ENCODE measurements at places on chromosomes 2 and 18.

DNA sequence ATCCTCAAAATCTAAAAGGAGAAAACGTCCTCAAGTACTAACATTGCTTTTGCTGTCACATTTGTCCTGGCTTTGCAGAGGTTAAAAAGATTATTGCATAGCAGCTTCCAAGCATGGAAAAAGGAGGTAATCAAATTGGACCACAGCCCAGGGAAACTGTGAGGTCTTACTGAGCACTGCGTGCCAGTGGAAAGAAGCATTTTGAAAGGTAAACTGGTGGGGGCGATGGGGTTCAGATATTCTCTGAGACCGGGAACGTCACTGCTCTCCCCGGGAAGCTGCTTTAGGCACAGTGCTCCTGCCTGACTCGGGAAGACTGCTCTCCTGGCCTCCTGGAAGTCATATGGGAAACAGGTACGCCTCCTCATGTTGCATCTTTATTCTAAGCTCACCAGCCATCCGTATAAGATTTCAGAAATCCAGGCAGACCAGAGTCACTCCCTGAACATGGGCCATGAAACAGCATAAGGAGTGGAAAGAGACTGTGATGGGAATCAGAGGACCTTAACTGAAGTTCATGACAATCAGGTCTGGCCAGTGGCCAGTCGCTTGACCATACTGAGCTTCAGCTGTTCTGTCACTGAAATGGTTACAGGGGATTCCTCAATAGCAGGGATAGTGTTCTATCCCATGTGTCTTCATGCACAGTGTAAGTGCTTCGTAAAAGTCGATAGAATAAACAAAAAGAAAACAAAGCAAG, 284.1 kb downstream of the TRIB2 start:
- no peak for DNase-seq

DNA sequence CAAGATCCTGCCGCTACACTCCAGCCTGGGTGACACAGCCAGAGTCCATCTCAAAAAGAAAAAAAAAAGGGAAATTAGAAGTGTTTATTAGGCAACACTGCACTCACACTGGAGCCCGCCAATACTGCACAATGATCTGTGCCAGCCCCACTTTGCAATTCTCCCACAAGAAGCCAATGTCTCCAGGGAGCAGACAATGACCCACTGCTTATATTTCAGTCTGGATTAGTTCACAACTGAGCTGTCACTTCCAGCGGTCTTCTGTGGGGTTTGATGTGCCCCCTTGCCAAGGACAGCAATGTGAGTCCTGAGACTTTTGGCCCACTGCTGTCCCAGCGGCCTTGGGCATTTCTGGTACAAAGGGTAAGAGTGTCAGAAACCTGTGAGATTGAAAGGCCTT, 85.6 kb upstream of the PPM1B start:
- DNase-seq = no peak

- no peak for DNase-seq
Measured at GRCh38 chr2:25453199-25453905, 111.6 kb upstream of the DNMT3A start.

DNA sequence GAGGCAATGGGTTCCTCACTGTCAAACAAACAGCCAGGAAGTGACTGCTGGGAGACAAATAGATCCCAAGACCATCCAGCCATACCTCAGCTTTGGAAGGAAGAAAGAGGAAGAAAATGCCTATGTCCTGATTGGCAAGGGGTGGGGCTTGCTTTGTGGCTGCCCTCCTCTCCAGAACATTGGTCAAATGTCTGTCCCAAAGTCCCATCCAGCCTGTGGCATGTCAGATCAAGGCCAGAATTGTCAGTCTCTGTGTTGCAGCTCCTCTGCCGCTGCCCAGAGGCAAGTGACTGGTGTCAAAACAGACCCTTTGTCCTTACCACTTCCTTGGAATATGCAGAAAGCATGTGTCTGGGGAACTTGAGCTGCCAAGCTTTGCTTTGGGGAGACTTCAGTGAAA, 63.0 kb upstream of the SMAD2 start:
- DNase-seq = no peak

DNA sequence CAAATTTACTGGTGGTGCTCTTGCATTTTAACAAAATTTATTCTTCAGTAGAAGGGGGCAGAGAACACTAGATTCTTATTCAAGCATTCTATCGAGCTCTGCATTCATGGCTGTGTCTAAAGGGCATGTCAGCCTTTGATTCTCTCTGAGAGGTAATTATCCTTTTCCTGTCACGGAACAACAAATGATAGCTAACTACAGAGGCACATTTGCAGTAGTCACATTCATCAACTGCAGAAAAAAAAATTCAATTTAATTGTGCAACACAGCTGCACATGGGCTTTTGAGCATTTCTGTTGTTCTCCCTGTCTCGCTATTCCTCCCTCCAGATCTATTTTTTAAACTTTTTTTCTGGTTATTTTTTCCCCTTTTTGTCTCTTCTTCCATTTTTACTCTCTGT, 13.0 kb upstream of the DLX1 start:
- DNase-seq = no peak

DNA sequence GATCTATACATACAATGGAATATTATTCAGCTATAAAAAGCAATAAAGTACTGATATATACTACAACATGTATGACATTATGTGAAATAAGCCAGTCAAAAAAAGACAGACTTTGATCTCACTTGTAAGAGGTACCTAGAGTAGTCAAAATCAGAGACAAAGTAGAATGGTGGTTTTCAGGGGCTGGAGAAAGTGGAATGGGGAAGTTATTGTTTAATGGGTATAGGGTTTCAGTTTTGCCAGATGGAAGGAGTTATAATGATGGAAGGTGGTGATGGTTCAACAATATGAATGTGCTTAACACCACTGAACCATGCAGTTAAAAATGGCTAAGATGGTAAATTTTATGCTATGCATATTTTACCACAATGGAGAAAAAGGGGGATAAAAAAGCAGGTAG, 6.3 kb downstream of the COBLL1 start:
- no peak for DNase-seq

DNA sequence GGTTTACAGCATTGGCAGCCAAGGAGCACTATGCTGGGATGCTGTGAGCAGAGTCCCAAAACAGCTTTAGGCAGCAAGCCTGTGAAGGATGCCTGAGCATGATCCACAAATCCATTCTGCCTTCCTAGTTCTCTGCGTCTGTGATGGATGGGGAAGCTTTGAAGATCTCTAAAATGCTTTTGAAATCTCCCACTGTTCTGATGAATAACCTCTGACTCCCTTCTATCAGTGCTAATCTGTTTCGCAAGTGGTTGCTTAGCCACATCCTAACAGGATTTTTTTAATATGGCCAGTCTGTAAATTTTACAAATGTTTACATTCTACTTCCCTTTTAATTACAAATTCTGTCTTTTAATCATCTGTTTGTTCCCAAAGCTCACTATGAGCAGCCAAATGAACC, 319.2 kb downstream of the GULP1 start:
- DNase-seq = no peak

GRCh38 chr18:60022671-60023276, 123.0 kb downstream of the PMAIP1 start:
- no peak for DNase-seq

GRCh38 chr2:217016796-217017419, 157.0 kb upstream of the TNP1 start:
- no peak for DNase-seq

GRCh38 chr2:29270701-29271121, 155.5 kb downstream of the CLIP4 start:
- DNase-seq = peak; percentile 41

DNA sequence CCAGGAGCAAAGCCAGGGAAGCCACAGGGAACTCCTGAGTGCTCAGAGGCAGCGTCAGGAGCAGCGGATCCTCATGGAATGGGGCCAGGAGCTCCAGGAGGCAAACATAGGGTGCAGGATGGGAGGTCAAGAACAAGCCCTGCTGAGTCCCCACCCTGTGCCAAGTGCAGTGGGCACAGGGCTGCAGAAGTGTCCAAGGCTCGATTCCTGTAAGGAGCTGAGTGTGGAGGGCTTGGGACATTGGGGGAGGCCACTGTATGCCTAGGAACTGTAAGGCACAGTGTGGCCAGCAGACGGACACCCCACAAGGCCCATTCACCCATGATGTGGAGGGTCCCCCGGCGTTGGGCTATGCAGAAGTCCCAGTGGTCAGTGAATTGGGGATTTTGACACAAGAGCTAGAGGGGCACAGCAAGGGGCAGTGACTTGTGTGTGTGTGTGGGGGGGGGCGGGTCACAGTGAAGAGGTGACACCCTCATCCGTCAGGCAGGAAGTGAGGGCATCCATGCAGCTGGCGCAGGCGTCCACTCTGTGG, 55.6 kb downstream of the ACKR3 start:
- peak; percentile 47 for DNase-seq

DNA sequence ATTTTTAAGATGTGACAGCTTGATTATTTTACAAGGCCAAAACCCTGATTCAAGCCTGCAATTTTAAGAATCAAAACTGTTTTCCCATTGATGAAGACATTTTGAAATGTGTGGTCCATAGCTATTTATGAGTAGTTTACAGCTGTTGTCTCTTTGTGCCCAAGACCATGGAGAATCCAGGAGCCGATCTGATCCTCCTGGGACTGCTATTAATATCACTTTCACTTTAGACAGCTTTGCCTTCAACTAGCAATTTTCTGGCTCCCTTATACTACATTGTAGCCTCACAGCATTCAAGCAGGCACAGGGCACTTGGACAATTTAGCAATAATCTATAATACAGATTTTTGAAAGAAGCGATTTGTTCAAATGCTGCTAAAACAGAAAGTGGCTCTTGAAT, 172.9 kb downstream of the SLC8A1 start:
- DNase-seq = no peak

DNA sequence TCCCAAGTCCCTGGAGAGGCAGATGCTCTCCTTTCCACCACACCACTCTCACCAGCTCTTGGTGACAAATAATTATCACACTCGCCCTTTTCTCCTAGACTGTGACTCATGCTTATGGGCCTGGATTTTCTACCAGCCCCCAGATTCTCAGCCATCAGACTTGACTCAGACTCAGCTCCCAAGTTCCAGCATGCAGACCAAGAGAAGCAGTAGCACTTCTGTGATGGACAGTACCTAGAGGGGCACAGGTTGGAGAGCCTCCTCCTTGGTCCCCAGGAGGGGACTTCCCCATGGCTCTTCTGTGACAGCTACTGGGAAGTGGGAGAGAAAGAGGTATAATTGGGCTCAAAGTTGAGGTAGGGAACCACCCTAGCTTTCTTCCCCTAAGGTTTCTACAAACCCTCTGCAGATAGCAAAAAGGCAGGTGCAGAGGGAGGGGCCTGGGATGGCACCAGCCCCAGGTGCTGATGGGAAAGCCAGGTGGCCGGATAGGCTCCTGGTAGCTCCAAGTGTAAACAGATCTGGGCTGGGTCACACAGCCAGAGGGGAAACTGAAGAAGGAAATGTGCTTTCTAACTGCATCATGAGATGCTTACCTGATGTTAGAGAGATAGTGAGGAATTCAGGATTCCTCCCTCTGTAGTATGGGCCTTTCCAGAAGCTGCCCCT, 4.1 kb downstream of the TCF23 start:
- DNase-seq = peak; percentile 13

DNA sequence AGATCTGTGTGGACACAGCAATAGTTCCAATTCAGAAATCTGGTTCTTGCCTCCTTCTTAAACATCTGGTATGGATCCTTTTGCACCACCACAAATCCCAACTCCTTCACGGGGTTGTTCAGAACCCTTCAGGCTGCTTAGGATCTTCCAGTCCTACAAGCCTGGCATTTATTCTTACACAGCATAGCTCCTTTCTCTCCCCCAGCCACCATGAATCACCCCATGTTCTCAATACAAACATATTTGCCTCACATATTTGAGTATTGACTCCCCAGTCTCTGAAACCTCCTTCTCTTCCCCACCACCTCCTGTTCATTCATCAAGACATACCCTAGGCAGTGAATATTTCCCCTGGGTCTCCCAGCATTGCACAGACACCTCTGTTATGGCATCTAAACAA, 155.2 kb downstream of the ALK start:
- DNase-seq = no peak

DNA sequence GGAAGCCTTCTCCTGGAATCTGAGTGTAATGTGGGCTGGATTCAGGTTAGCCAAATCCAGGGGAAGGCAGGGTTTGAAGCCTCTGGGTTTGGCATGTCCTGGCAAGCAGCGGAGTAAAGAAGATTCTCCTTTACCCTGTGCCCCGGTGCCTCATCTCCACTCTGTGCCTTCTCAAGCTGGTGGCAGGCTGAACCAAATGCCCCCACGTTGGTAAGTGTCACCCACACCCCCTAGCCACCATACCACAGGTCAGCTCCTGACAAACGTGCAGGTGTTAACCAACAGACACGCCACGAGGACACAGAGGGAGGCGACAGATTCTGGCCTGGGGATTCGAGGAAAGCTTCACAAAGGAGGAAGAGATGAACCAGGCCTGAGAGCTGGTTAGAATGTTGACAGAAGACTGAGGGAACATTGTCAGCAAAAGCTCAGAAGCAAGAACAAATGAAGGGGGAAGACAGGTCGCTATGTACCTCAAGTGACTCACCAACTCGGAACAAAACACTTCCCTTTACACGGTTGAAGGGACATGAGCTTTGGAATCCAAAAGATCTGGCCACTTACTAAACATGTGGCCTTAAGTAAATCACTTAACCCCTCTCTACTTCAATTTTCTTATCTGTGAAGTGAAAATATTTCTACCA, 85.2 kb upstream of the LCLAT1 start:
- DNase-seq = no peak

- no peak for DNase-seq
Measured at GRCh38 chr2:118850901-118851415, 3.5 kb upstream of the EN1 start.

- DNase-seq = peak; percentile 88
Measured at GRCh38 chr2:227766373-227766883, 20.7 kb downstream of the SCYGR8 start.

GRCh38 chr2:168234407-168235085, 12.8 kb downstream of the STK39 start:
- DNase-seq = no peak

DNA sequence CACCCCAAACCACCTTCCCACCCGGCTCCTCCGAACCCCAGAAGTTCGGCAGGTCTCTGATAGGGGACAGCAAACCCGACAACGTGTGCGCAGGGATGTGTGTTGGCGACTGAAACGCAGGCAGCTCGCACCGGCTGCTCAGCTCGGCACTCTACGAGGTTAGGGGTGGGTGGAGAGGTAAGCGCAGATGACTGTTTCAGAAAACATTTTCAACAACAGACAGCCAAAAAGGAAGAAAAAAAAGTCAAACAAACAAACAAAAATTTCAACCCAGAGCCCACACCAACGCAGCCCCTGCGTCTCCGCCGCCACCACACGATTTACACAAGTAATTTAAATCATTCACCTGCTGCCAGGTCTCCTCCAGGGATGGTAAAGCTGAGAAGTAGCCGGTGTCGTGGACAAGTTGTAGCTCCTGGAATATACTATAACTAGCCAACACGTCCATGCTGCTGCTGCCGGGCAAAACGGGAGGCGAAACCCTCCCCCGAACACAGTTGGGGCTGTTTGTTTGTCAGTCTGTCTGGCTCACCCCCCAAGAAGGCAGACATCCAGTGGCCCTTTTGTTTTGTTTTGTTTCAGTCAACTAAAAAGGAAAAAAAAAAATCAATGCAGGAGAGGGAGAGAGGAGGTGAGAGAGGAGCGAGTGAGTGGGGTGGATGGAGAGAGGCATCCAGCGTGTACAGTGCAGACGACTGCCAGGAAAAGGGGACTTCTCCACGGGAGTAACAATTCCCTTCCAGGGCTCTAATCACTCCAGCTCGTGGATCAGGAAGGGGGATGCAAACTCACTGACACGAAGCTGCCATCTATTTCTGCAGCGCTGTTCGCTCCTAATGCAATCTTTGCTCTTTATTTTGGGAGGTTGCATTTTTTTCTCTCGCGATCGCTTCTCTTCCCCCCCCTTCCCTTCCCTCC, at the start of gene KLF7:
KLF7 (minus strand) TSS at position 828 of the 918 bp plus-strand sequence; CDS start at position 448, 380 bp downstream.
- peak; percentile 72 for DNase-seq

GRCh38 chr18:71630696-71631095, 913.4 kb downstream of the CBLN2 start:
- no peak for DNase-seq
